ENCODE measurements at places on chromosomes 6 and 20.

- DNase-seq: no peak
Measured at GRCh38 chr20:10565922-10566897, 107.6 kb downstream of the JAG1 start.

DNA sequence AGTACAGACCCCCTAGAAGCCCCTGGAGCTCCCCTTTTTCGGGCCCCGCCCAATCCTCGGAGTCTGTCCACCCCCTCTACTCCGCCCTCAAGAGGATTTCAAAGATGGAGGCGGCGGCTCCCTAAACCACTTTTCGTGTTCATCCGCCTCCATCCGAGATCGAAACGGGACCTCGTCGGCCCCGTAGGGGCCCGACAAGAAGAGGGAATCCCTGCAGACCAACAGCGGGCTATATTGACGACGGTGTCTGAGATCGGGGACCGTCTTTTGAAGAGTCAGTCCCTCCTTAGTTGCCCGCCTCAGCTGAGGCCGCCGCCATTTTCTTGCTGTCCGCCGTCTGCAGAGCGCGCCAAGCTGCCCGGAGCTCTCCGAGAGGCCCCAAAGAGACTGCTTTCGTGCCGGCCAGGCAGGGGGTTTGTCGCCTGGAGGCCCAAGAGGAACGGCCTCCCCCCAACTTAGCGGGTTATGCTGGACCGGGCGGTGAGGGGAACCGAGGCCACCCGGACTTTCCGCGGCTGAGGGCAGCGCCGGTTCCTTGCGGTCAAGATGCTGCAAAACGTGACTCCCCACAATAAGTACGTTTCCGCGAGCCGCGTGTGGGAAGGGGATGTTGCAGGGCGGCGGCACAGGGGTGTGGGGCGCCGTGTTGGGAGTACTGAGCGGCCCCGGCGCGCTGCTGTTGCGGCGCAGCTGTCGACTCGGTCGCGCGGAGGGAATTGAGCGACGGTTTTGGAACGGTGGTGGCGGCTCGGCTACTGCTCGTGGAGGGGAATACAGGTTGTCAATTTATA is 4.2 kb downstream of the BRD2 start:
- no peak for DNase-seq

DNA sequence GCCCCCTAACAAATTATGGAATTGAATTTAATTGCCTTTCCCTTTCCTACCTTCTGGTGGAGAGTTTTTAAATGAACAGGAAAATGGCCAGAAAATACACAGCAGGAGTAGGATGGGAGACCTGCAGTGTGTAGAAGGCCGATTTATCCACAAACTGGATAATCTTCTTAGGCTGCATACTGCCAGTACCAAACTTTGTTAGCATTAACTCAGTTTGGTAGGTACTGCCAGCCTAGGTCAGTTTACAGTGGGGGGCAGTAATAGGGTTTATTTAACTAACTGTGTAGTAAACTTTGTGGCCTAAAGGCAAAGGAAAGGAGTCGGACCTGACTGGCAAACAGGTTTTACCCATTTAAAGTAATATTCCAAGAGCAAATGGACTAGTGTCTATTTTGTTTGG is 4.6 kb downstream of the NCOA3 start:
- no peak for DNase-seq

DNA sequence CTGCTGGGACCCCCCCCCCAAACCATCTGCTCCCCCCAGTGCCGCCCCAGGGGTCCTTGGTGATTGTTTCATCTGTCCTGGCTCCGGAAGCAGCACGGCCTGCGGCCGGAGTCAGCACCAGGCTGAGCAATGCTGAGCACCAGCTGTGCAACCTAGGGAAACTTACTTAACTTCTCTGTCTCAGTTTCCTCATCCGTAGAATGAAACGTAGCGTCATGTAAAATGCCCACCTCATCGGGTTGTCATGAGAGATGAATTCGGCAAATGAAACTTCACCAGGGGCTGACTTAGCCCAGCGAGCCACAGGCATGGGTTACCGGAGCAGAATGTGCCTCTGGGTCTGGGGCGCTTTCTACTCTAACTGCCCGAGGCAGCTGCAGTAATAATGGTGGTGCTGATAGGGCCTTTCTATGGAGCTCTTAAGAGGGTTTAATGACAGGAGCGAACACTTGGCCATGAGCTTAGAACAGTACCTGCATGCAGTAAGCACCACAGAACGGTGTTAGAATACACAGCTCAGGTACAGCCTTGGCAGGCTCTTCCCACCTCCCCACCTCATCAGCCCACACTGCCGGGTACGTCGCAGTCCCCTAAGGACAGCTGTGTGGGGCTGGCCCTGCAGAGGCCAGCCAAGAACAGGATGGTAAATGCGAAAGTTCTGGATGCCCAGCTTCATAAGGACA is 1.7 kb downstream of the THBS2 start:
- DNase-seq: no peak

GRCh38 chr20:22180244-22180643 is 404.1 kb downstream of the FOXA2 start:
- no peak for DNase-seq

- DNase-seq: no peak
Measured at GRCh38 chr6:122651604-122652003, 41.4 kb downstream of the PKIB start.

DNA sequence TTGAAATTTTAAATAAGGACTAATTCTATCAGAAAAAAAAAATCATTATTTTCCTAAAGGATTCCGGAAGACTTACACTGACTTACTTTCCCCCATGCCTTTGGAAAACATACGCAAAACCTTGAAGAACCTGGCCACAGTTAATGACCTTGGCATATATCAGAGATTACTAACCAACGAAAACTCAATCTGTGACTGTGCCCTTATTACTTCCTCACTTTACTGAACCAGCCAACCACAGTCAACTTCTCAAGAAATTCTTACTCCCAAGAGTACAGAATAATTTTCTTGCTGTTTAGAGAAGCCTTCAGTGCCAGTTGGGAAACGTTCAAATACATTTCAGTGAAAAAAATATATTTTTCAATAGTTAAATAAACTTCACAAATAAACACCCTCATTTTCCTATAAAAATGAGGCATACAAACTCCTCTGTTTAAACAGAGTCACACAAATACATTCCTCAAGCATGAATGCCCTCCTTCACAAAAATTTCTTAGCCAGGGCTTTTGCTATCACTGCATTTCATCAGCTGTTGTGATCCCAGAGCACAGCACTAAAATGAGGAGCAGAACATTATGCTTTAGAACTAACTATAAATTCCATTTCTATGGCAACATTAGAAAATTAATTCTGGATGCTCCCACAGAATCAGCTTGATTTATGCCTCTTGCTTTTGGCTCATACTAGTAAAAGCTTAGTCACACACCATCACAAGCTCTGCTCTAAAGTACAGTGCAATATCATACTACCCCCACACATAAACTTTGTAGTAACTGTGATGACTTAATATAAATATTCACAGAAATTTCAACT is 117.6 kb downstream of the DST start:
- DNase-seq: peak; percentile 88

DNA sequence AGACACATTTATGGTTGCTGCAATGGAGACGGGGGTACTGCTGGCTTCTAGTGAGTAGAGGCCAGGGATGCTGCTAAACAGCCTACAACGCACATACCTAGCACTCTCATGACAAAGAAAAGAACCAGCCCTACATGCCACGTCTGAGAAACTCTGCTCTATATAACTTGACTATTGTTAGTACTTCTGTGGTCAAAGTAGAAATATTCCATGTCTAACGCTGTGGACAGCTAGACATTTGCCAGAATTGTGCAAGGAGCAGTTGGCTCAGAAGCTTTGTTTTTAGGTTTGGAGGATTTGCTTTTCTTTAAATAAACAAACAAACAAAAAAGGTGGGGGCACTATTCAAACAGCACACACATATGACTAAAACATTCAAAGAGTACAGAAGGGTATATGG is 20.5 kb downstream of the UBE2V1 start:
- DNase-seq: no peak

DNA sequence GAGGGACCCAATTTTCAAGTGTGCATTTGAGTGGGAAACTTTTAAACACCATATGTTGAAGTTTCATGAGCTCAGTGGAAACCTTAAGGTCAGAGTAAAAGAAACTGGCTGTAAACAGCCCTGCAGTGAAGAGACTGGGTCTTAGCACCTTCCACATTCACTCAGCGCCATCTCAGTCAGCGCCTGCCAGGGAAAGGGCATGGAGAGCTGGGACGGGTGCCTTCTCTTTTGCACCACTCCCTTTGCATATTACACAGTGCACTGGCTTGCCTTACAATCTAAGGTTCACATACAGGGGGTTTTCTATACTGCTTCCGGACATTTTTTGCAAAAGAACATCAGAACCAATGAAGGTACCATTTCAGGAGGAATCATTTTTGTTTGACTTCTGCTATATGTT is 4.5 kb downstream of the TOMM6 start:
- DNase-seq: no peak

DNA sequence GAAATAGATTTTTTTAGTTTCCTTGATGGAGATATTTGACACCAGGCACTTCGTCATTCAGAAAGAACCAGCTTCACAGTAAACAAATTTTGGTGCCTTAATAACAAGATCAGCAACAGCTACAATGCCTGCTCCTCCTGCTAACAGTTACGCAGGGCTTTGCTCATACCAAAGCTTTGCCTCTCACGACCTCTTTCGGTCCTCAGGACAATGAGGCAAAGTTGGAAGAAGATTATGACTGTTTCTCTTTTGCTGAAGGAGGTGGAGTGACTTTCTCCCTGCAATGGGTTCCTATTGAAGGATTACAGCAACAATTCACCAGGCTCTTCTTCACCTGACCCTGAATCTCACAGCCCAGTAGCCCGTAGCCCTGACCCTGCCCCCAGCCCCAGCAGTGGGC is 440.1 kb downstream of the PREX1 start:
- no peak for DNase-seq

- DNase-seq: peak; percentile 80
Measured at GRCh38 chr6:111591901-111592461, 13.7 kb downstream of the TRAF3IP2 start.

DNA sequence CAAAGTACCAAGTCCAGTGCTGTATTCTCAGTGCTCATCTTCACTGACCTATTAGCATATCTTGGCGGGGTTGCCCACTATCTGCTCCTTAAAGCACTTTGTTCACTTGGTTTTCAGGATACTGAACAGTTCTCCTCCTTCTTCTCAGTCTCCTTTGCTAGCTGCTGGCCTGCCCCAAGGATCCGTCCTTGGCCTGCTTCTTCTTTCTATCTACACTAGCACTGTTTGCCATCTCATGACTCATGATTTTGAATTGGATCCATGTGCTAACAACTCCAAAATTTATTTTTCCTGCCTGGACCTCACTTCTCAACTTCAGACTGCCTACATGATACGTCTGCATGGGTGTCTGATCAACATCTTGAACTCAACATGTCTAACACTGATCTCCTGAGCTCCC is 15.5 kb downstream of the TPD52L1 start:
- no peak for DNase-seq

GRCh38 chr6:32609391-32609730 is 19.7 kb upstream of the HLA-DRB1 start:
- DNase-seq: no peak

DNA sequence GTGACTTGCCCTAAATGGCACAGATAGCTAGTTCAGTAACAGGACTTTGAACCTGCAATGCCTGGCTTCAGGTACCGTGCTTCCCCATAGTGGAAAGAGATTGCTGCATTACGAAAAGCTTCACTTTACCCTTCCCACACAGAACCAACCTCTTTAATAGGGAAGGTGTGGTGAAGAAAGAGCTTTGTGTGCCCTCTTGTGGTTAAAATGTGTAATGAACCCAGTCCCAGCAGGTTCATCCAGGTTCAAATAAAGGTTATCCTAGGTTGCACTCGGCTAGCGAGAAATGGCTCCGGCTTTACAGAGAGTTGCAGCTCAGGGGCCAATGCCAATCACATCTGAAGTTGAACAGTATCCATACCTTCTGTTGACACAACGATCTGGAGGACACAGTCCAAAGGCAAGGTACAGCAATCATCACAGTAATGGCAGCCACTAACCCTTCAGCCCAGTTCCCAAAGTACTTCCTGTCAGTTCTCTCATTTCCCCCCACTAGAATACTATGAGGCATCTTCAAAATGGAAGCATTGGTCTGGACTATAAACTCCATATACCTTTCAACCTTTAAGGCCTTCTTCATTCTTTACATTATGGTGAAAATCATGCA is 3.0 kb downstream of the DEFB115 start:
- DNase-seq: no peak

GRCh38 chr6:96811136-96811535 is 26.1 kb downstream of the GPR63 start:
- DNase-seq: no peak

DNA sequence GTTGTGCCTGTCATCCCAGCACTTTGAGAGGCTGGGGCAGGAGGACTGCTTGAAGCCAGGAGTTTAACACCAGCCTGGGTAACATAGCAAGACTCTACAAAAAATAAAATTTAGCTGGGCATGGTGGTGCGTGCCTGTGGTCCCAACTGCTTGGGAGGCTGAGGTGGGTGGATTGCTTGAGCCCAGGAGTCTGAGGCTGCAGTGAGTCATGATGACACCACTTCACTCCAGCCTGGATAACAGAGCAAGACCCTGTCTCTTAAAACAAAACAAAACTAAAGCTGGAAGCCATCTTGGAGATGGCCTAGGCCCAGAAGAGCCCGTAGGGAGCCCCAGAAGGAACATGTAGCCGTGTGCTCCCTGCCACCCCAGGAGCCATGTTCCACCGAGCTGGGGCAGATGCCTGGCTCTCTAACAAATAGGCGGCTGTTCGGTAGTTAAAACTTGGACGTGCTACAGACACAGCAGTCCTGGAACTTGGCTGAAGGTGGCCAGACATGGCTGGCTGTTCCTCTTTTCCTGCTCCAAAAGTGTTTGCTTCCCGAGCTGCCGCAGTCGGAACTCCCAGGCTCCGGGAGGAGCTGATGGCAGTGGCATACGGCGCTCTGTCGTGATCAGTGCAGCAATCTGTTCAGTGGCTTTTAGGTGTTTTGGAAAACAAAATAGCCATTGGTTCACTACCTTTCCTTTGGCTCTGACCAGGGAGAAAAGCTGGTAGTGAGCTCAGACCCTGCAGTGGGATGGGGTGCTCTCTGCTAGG is 37.0 kb downstream of the DYNLT1 start:
- no peak for DNase-seq

DNA sequence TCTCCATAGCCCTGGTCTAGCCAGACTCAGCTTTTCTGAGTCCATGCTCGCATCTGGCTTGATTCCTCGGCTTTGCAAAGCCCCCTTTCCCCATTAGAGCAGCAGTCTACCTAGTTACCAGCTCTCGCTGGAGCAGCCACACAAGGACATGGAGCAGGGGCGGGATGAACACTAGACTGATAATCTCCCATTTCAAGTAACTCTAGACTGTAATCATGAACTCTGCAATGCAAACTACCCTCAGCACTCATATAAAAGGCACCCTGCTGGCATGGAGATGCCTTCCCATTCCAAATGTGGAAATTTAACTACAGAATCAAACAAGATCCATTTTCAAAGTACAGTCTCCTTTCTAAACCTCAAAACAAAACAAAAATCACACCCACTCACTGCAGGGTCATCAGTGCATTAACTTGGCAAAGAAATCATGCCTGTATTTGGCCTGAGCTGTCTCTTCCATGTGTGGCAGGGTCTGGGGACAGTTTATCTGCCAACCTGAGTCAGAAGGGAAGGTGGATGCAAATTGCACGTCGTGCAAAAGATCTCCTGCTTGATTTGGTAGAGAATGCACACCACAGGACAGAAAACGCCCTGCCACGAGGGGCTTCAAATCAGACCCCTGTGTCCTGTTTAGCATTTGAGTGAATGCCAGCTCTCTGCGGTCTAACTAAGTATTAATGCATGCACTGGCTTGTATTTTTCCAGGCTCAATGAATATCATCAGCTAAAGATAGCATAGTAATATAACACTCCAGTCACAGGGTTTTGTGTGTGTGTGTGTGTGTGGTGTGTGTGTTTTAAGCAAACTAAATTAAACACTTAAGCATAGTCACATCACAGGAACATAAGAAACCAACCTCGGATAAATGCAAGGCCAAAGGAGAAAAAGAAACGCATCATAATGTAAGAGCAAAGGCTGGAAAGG is 85.3 kb downstream of the MYLK4 start:
- DNase-seq: no peak
